ENCODE measurements at places on chromosomes 4 and X.

DNA sequence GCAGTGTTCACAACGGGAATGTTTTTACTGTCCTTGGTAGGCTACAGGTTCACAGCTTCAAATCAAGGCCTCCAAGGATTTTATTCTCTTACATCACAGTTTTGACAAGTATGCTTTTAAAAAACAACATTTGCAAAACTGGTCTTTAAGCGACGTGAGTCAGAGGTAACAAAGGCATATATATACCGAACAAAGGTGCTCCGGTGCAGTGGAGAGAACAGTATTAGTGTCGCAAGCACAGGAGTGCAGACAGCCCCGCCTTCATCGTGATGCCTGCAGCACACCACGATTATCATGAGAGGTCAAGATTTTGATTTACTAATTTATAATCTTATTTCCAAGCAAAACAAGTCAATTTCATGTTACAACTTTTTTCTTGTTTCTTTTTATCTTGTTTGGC lies 90.8 kb downstream of the GATB start:
- DNase-seq: no peak

DNA sequence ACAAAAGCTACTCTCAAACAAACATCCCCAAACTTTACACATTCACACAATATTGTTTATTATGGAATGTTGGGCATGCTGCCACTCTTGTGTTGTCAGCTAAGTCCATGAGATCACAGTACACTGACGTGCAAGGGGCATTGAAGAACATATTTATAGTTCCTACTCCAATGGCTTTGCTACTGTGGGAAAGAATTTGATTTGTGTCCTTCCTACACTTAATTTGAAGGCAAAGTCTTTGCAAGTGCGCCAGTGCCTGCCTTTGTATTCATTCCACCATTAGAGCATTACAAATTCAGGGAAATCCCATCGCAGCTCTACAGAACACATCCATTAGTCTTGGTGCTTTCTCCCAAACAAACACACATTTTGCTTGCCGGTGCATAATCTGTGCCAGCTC lies 45.4 kb upstream of the FTHL17 start:
- no peak for DNase-seq

GRCh38 chr4:126558596-126558995 lies 1074.2 kb upstream of the INTU start:
- DNase-seq: no peak

GRCh38 chr4:12579172-12579571 lies 905.0 kb downstream of the RAB28 start:
- DNase-seq: no peak

DNA sequence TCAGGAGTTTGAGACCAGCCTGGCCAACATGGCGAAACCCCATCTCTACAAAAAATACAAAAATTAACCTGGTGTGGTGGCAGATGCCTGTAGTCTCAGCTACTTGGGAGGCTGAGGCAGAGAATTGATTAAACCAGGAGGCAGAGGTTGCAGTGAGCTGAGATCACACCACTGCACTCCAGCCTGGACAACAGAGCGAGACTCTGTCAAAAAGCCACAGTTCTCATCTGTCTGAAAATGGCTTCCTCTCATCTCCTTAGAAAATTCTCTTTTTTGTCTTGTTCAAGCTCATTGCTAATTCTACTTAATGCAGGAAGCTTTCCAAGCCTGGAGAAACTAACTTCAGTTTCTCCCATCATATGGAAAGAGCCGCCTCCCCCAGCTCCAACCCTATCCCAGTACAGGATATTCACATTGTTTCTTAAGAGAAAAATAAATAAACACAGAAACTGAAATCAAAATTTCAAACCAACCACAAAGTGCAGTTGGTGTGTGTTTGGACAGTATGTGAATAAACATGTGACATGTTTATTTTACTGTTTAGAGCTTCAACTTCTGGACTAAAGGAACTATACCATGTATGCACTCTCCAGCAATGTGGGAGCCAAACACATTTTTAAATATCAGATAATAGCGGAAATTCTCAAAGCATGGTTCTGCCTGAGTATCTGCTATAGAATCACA lies 55.0 kb upstream of the GAB1 start:
- DNase-seq: no peak

DNA sequence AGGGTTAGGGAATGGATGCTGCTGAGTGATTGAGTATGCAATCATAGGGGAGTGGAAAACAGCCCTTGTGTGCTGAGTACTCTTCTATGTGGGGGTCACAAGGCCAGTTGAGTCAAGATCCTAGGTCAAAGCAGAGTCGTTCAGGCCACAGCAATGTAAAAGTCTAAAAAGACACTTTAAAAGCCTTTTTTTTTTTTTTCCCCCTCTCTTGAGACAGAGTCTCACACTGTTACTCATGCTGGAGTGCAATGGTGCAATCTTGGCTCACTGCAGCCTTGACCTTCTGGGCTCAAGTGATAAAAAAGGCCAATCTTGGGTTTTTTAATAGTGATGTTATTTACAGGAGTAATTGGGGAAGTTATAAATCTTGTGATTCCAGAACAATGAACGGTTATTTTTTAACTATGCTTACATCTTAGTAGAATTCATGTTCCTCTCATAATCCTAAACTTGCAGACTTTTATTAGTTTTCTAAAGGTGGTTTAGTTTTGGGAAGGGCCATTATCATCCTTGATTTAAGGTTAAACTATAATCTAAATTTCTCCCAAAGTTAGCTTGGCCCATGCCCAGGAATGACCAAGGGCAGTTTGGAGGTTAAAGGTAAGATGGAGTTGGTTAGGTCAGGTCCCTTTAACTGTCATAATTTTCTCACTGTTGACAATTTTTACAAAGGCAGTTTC lies 82.2 kb upstream of the BMP2K start:
- DNase-seq: no peak

DNA sequence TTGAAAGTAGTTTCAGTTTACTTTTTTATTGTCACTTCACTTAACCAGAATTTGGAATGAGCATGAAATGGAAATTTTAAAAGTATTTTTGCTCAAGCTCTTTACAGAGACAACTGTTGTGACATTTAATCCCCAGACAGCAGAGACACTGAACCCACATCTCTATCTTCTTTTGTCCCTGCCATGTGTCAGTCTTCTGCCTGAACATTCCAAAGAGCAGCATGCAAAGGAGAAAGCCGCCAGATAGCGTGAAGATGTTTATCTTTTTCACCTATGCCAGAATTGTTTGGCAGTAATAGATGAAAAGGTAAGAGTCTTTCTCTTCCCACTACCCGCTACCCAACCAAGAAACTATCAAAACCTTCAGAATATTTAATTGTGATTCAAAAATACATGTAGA lies 46.8 kb downstream of the NDNF start:
- DNase-seq: no peak

GRCh38 chrX:154398668-154399526 lies 720 bp downstream of the RPL10 start:
- DNase-seq: peak; percentile 71

DNA sequence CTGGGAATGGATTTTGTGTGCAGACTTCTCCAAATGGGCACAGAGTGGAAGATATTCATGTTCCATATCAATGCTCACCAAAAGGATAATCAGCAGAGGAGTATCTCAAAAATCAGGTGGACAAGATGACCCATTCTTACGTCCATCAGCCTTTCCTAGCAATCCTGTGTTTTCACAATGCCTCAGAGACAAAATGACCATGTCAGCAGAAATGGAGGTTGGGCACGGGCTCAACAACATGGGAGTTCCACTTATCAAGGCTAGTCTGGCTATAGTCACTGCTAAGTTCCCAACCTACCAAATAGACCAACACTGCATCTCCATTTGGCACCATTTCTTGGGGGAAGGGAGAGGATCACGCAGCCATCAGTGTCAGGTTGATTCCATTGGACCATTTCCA lies 179.0 kb downstream of the COX7B2 start:
- DNase-seq: no peak

GRCh38 chr4:139207873-139208403 lies 30.9 kb upstream of the ELF2 start:
- DNase-seq: no peak

DNA sequence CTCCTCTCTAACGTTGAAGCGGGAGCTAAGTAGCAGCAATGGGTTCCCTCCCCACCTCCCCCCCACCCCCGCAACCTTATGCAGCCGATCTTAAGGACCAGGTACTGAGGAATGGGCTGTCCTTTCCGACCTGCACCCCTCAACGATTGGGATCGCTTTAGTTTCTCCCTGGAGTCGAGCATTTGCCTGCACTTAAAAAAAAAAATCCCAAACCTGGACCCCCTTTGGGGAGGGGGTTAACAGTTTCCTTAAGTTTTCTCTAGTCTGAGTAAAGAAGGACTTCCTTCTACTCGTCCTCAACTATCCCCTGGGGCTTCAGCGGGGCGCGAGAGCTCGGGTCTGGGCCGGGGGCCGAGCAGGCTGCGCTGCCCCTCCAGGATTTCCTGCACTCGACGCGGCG lies 25.7 kb upstream of the BCORL1 start:
- DNase-seq: no peak

- DNase-seq: no peak
Measured at GRCh38 chr4:52950226-52950625, 88.1 kb downstream of the RASL11B start.

GRCh38 chr4:3475041-3475712 lies 12.1 kb downstream of the DOK7 start:
- no peak for DNase-seq

GRCh38 chr4:30718021-30718542 lies 2.1 kb upstream of the PCDH7 start:
- DNase-seq: no peak

GRCh38 chr4:110617646-110618580 lies 5.0 kb downstream of the PITX2 start:
- DNase-seq: no peak

DNA sequence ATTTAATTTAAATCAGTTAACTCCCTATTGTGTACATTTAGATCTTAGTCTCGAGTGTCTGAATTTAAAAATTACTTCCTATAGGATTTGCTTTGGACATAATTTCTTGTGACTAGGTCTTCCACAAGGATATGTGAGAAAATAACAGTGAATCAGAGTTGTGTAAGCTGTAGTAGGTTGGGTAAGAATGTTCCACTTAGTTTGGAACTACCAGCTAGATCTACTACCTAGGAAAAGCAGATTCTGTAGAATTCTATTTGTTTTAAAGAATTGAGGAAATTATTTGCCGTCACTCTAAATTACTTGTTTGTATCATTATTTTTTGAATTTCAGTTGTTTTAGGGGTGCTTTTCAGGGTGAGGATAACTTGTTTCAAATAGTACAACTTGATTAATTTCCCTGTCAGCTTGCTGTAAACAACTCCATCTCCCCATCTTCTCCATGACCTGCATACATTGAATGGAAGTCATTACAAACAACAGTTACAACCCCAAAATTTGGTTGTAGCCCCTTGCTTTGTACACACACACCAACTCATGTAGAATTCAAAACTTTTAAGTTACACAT lies 1.3 kb downstream of the MTHFD2L start:
- DNase-seq: no peak

GRCh38 chr4:26022346-26023202 lies 108.6 kb downstream of the SMIM20 start:
- no peak for DNase-seq

DNA sequence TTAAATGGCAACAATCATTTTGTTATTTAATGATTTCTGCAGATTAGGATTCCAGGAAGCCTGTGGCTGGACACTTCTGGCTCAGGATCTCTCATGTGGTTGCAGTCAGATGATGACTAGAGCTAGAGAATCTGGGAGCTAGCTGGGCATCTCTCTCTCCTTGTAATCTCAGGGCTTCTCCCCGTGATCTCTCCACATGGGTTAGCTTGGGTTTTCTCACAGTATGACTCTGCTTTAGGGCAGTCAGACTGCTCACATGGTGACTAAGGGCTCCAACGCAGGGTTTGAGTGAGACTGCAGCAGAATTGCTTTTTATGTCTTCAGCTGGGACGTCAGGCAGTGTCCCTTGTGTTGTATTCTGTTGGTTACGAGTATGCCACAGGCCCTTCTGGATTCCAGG lies 361.4 kb downstream of the CBLL2 start:
- DNase-seq: no peak

DNA sequence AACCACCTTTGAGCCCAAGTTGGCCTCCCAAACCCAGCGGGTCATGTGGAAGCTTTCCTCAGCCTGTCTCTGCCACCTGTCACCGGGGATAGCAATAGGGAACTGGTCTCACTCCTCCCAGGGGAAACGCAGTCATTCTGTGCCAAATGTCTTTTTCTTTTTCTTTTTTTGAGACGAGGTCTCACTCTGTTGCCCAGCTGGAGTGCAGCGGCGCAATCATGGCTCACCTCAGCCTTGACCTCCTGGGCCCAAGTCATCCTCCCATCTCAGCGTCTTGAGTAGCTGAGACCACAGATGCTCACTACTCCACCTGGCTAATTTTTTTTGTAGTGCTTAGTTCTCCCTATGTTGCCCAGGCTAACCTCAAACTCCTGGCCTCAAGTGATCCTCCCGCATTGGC lies 40.3 kb downstream of the MED28 start:
- no peak for DNase-seq

Data from stimulated activated CD4-positive, alpha-beta T cell treated with anti-CD3 and anti-CD28 coated beads, Interleukin-12 subunit alpha, Interleukin-12 subunit beta, amount 100 ng/mL, for 48 hours (primary cell).